Activated T-helper 17 cell treated with anti-CD3 and anti-CD28 coated beads, Interleukin-2, amount 50 U/mL, for 72 hours (primary cell): ENCODE measurements at places on chromosomes 4 and X.
A peak's percentile ranks its signal among the peaks of the same experiment; 100 is the strongest.

- peak; percentile 74 for ATAC-seq
These were observed 102.0 kb downstream of the PTTG2 start for GRCh38 chr4:38062088-38062775.

DNA sequence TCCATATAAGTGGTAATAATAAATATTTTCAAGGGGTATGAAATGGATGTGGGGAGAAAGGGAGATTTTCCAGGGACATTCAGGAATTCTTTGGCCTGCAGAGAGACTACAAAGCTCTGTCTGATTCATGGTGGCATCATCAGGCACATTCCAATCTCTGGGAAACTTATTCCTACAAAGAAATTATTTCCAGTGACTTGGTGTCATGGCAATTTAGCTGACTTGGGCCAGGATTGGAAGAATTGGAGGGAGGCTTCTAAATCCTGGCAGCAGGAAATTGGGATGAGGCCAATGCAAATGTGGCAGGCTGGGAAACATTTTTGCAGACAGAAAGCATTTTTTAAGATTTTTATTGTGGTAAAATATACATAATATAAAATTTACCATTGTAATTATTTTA is 204.6 kb downstream of the RTL9 start:
- ATAC-seq: no peak

- ATAC-seq: peak; percentile 45
These were observed 9.9 kb downstream of the OGT start for GRCh38 chrX:71542825-71543224.

- no peak for ATAC-seq
These were observed 270.8 kb downstream of the FSTL5 start for GRCh38 chr4:161892951-161893350.

DNA sequence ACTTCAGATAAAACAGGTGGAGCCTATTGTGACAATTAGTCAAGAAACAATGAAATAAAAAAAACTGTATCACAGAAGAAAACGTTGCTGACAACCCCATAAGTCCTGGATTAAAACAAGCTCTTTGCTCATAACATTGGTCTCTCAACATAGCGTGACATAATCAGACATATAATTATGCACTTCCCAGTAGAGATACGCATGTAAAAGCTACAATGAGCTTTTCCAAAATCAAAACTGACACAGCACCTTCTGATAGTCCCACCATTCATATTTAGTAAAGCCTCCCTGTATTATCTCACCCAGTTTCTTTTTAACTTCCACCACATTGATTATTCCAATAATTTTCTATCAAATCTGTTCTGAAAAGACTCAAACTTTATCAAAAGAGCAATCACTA is 372.1 kb upstream of the SMIM31 start:
- no peak for ATAC-seq
